Activated CD4-positive, alpha-beta memory T cell treated with anti-CD3 and anti-CD28 coated beads, Interleukin-2, amount 10 ng/mL, durations not matched to agents 7 days and 5 days (primary cell): ENCODE measurements at places on chromosomes 4 and X. TPM values are rescaled to one million over a fixed set of nuclear protein-coding genes. Genes with fewer than 3 reads are reported as not detected.

The EREG gene
- total RNA-seq: not detected

The SLIT2 gene
- total RNA-seq: not detected

The UGT2B10 gene
- not detected for total RNA-seq

The TENM3 gene
- not detected for total RNA-seq

The F8A1 gene
- 63.4 TPM for total RNA-seq

DNA sequence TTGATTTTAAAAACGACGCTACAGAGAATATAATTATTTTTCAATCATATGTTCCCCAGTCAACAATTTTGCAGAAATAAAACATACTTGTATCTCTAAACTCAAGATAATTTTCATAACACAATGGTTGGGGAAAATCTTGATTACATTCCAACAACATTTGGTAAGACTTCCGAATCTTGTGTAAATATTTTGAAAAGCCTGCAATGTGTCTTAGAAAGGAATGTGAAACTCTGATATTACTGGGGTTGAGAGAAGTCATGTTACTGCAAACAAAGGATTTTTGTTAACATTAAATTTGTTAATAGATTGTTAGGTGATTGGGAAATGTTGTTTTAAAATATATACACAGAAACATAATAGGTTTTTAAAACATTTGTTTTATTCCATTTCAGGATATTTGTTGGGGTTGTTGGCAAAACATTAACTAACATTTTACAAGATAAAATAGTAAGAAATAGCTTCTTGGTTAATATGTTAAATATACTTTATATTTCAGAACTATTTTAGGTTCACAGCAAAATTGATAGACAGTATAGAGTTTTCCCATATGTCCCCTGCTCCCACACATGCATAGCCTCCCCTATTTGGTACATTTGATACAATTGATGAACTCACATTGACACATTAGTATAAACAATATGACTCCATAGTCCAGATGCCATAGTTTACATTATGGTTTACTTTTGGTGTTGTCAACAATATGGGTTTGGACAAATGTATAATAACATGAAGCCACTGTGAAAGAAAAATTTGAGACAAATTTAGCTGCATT lies 218.6 kb upstream of the FAM47A start:
- H3K4me3 ChIP-seq: no peak overlapping the region
- no peak overlapping the region for H3K27ac ChIP-seq
- no peaks in the 10 kb centered on the region for H3K4me1 ChIP-seq
- H3K36me3 ChIP-seq: no peaks in the 10 kb centered on the region
- DNase-seq: no peak

DNA sequence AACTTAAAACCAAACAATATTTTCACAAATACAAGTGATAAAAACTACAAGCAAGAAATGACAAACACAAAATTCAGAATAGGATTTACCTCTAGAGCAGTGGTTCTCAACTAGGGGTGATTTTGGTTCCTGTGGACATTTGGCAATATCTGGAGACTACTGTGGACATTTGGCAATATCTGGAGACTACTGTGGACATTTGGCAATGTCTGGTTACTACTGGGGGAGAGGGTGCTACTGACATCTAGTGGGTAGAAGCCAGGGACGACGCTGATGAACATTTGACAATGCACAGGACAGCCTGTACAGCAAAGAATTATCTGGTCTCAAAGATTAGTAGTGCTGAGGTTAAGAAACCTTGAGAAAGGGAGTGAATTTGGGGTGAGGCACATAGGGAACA lies 169.8 kb downstream of the CLCN4 start:
- no peaks in the 10 kb centered on the region for H3K4me1 ChIP-seq
- no peak overlapping the region for H3K4me3 ChIP-seq

DNA sequence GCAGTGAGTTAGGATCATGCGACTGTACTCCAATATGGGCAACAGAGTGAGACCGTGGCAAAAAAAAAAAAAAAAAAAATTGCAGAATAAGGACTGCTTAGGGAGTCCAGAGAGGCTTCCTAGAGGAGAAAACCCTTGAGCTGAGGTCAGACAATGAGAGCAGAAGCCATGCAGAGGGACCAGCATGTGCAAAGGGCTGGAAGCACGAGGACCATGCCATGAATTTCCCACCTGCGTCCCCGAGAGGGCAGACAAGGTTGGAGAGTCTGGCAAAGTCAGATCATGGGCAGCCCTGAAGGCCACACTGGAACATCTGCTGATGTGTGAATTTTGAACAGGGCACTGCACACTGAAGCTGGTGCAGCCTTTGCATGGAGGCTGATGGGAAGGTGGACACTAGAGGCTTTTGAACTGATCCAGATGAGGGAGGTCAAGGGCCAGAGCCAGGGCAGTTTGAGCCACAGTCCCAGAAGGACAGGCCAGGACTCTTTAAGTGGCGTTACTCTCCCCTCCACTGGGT lies 6.5 kb upstream of the JAKMIP1 start:
- H3K36me3 ChIP-seq: peaks cover 7% of the 10 kb centered on the region
- H3K4me3 ChIP-seq: no peak overlapping the region
- DNase-seq: peak; percentile 13
- no peak overlapping the region for H3K27ac ChIP-seq
- peaks cover 9% of the 10 kb centered on the region for H3K27me3 ChIP-seq

GRCh38 chrX:36957425-36958328 lies 50.5 kb upstream of the FAM47C start:
- no peak overlapping the region for H3K27ac ChIP-seq
- no peak overlapping the region for H3K4me3 ChIP-seq
- DNase-seq: no peak

GRCh38 chr4:152385551-152385950 lies 150.3 kb downstream of the FBXW7 start:
- peaks cover 10% of the 10 kb centered on the region for H3K4me1 ChIP-seq
- no peaks in the 10 kb centered on the region for H3K27me3 ChIP-seq
- no peak for DNase-seq
- H3K4me3 ChIP-seq: no peak overlapping the region
- H3K27ac ChIP-seq: no peak overlapping the region

DNA sequence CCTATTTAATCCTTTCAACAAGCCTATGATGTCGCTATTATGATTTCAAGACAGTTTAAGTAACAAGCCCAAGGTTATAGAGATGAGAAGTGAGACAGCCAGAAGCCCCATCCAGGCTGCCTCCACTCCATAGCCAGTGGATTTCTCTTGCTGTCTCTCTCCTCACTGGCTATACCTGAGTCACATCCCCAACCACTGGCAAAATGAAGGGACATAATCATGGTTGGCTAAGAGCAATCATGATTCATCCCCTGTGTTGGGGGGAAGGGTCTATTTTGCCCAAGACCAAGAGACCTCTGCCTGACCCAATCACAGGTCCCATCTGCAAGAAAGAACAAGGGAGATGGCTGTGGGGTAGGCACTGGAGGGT lies 334.9 kb upstream of the GATB start:
- H3K27me3 ChIP-seq: no peaks in the 10 kb centered on the region
- H3K36me3 ChIP-seq: peaks cover 11% of the 10 kb centered on the region
- H3K27ac ChIP-seq: no peak overlapping the region
